Naive thymus-derived CD8-positive, alpha-beta T cell (primary cell): ENCODE measurements at places on chromosomes 7 and 10.

DNA sequence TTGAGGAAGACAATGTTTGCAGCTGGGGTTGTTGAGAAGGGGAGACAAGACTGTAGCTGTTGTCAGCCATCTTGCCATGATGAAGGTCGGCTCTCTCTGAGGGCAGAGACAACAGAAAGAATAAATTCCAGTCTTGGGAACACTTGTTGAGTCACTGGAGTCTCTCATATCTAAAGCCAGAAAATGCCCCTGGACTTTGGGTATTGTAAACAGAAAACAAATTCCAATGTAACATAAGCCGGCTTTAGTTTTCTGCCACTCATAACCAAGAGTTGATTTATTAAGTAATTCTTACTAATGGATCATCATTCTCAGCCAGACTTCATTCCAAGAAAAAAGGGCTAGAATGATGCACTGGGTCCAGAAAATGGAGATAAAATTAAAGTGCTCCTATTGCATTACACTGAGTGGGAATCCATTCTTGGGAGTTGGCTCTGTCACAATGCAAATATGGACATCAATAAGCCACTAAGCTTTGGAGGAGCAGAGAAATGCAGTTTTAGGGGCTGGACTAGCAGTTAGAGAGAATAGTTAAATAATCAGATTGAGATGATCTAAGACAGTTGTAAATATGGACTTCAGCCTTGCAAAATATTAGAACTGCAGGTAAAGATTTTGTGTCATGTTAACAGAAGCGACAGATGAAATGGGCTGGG, 78.9 kb downstream of the ADAM12 start:
- DNase-seq: no peak

DNA sequence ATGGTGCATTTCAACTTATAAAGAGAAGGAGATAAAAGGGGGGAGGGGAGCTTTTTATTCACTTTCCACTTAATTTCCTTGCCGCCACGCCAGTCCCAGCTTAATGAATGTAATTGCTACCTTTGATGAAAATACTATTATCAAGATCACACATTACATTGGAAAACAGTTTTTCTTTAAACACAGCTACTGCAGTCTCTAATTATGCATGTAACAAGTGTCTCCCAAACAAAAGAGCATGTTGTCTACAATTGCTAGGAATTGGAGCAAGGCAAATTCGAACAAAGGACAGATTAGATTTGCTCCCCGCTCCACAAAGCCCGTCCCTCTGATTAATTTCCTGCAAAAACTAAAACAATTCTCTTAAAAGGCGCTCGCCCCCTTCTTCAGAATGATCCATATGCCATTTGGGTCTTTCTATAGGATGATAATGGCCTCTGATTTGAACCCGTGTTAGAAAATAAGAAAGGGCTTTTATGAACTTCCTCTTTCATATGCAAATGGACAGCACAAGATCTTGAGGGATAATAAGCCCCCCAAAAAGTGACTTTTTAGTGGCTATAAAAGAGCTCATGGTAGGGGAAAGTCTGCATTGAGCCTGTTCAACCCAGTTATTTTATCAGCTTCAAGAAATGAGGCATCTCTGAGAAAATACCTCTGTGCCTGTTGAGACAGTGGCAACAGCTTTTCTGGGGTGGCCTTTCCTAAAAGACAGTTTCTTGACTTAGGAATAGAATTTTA, 60.6 kb downstream of the ACADSB start:
- DNase-seq: no peak

DNA sequence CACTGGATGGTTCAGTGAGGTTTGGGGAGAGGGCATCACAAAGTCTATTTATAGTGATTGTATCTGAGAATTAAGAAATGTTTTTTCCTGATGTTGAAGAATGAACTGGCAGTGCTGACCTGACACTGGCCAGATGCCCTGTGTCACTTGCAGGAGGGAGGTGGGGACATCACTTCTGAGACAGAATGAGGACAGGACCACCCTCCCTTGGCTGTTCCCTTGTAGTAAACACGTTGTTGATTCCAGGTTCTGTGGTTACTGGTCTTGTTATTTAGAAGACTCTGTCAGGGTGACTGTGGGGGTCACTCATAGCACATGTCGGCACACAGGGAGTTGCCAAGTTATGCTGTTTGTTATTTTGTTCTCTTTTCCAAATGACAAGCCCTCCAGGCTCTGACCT, 126.4 kb downstream of the ADCY1 start:
- DNase-seq: no peak

DNA sequence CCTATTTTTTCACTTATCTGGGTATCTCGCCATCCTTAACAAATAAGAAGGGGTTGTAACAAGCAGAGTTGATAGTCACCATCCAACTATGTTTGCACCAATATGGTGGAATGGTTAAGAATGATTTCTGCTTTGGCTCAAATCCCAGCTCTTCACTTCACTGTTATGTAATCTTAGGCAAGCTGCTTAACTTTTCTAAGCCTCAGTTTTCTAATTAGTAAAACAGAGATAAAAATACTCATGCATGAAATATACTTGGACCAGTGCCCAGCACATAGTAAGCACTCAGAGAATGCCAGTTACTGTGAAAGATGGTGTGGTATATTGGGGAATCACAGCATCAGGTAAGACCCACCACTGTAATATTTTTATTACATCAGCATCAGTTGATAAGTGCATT, 33.6 kb downstream of the ABCB1 start:
- no peak for DNase-seq

DNA sequence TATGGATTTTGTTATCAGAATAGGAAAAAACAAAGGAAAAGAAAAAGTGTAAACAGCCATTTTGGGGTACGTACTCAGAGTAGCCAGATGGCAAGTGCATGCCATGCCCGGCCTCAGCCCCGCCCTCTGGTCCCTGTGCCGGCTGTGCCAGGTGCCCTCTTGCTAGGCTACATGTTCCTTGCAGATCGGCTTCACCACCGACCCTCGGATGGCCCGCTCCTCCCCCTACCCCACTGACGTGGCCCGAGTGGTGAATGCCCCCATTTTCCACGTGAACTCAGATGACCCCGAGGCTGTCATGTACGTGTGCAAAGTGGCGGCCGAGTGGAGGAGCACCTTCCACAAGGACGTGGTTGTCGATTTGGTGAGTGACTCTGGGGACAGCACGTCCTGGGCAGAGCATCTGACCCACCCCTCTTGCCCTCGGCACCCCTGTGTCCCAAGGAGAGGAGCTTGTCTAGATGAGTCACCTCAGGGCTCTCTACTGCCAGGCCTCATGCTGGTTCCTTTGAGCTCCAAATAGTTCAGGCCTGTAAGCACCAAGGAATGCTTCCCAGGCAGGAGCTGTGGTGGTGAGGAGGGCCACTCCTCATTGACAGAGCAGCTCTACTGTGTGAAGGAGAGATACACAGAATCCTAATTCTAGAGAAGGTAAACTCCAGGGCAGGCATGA, 54.9 kb upstream of the ZMIZ2 start:
- DNase-seq: no peak

DNA sequence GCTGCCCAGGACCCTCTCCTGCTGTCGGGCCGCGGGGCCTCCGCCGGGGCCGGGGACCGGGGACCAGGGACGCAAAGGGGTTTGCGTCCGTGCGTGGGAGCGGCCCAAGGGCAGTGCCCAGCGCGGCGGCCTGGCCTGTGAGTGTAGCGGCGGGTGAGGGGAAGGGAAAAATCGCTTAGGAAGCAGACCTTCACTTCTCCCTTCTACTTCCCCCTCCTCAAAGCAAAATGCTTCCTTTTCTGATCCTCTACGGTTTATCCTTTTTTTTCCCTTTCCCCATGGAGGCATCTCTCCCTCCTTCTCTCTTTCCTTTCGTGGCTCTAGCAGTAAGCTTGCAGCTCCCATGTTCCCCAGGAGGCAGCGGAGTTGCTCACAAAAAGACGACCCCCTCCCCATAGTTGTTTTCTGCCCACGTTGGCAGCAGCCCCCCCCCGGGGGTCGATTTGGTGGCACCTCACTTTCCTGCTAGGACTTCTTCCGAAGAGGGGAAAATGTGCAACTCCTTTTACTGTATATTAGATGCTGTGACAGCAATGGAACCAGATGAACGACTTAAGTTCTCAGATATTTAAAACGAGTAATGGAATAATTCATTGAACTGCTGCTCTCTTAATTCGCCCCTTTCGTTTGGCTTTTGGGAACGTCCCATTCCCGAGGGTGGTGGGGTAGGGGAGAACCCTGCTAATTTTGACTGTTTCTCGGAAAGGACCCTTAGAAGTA, 724 bp downstream of the CAPZA2 start:
- no peak for DNase-seq

GRCh38 chr7:100418930-100419659, 9.4 kb downstream of the ZCWPW1 start:
- no peak for DNase-seq

DNA sequence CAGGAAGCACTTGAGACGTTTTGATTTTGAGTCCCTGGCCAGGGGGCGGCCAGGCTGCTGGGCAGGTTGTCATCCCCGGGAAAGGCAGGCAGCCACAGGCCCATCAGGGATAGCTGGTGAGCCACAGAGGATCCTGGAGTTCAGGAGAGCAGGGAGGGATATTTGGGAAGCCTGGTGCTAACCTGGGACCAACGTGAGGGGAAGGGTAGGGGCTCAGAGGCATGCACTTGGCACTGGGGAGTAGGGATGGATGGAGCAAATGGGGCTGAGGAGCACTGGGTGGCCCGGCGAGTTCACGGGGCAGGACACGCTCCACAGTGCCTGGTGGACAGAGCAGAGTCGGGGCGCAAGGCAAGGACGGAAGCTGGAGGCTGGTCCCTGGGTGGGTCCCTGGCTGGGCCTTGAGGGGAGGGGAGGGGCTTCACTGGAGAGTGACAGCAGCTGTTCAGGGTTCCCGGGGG, 30.2 kb downstream of the LRRC27 start:
- no peak for DNase-seq

- DNase-seq: no peak
These were observed 490 bp downstream of the KIN start for GRCh38 chr10:7787150-7787856.

GRCh38 chr7:3174515-3175284, 126.4 kb upstream of the SDK1 start:
- no peak for DNase-seq

DNA sequence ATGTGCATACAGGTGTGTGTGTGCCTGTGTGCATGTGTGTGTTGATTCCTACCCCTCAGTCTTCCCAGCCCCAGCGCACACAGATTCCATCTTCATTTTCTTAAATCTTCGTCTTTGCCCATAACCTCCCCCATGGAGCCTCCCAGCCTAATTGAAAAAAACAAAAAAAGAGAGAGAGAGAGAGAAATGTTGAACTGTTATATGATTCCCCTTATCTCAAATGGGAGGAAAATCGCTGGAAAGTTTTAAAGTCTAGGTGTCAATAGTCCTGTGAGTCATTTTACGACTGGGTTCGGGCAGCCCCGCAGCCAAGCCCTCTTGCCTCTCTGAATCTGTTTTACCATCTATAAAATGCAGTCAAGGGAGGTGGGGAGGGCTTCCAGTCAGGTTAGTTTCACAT, 60.9 kb downstream of the SPOCK2 start:
- no peak for DNase-seq

- no peak for DNase-seq
These were observed 11.7 kb upstream of the EDRF1 start for GRCh38 chr10:125707541-125708468.
